ENCODE measurements at places on chromosomes 2 and 18.

GRCh38 chr2:31236433-31237205, 2.7 kb downstream of the EHD3 start:
- no peak for DNase-seq

DNA sequence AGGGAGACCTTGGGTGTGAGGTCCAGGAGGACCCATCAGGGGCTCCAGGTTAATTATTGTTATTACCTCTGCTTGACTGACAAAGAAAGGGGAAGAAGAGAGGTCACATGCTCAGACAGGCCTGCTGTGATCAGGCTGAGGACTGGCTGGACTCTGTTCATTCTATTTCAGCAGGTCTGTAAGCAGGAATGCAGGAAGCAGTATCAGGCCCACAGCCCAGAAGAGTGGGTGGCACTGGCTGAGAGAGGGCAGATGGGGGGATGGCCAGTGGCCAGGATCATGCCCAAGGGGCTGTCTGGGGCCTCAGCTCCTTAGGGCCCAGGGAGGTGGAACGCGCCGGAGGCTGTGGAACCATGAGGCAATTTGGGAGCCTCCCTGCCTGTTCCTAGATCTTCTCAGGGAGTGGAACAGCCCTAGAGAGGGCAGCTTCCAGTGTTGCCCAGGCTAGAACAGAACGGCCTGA, 43.7 kb upstream of the ZBTB7C start:
- no peak for DNase-seq

GRCh38 chr2:208311321-208311720, 45.3 kb downstream of the PIKFYVE start:
- DNase-seq: no peak

GRCh38 chr2:86251840-86252266, 52.6 kb downstream of the MRPL35 start:
- no peak for DNase-seq

DNA sequence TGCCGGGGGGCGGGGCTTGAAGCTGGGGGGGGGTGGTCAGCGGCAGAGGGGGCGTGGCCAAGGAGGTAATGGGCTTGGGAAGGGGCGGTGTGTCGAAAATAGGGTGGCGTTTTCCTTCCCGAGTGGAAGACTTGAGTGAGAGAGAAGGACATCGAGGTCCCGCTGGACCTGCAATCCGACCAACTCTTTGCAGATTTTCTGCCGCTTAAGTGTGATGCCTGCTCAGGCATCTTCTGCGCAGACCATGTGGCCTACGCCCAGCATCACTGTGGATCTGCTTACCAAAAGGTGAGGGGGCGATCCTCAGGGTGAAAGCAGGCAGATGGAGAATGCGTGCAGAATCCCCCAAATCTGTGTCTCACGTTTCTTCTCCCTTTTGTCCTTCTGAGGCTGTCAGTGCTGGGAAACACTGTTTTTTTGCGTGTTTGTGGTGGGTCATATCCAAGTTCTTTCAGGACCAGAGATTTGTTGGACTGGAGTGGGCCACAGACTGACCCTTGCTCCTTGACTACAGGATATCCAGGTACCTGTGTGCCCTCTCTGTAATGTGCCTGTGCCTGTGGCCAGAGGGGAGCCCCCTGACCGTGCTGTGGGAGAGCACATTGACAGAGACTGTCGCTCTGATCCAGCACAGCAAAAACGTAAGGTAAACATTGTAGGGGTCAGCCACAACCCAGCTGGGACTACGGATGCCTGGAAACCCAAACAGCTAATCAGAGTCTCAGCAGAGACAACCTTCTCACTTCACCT, 727 bp downstream of the ZFAND2B start:
- DNase-seq: no peak

GRCh38 chr18:46247942-46248341, 143.8 kb downstream of the HAUS1 start:
- DNase-seq: no peak

DNA sequence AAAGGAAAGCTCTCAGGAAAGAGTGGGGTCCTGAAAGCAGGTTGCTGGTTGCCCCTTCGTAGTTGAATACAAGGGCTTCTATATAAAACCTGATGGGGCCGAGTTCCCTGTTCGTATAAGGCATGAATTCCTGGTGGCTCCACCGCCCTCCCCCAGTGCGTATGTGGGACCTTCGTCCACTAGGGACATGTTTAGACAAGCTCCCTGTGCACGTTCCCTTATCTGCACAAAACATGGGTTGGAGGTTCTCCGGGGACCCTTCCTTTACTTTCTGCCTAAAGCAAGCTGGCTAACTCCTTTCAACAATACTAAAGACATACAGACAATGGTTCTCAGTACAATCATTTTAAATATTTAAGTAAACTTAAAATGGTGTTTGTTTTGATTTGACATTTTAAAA, 8.0 kb downstream of the CLUL1 start:
- no peak for DNase-seq

DNA sequence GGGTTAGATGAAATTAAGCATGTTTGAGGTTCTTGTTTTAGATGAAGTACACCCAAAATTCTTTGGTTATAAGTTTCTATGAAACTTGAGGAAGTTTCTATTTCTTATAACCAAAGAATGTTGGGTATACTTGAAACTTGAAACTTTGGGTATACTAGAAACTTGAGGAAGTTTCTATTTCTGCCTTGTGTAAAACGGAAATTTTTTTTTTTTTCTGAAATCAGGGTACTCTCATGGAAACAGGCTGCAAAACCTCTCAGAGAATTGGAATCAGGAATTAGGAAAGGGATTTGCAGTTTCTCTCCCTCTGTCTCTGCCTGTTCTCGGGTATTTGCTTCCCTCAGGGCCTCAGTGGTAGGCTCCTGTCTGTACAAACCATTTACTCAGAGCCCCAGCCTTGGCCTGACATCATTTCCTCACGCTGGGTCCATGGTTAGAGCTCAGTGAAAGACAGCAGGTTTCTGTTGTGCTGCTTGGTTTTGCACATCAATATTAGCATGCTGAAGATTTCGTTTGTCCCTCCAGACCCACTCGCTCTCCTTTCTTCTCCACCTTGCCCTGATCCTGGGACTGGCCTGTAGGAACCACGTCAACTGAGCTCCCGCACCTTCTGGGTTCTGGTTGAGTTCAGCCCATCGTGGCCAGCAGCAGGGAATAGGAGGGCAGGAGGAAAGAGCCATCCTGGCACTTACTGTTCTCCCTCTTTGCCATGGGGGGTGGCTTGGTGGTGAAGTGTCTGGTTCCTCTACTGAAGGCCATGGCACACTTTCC, 106.4 kb downstream of the POLR1A start:
- DNase-seq: no peak

- no peak for DNase-seq
These were observed 62.1 kb upstream of the XDH start for GRCh38 chr2:31476511-31477180.

DNA sequence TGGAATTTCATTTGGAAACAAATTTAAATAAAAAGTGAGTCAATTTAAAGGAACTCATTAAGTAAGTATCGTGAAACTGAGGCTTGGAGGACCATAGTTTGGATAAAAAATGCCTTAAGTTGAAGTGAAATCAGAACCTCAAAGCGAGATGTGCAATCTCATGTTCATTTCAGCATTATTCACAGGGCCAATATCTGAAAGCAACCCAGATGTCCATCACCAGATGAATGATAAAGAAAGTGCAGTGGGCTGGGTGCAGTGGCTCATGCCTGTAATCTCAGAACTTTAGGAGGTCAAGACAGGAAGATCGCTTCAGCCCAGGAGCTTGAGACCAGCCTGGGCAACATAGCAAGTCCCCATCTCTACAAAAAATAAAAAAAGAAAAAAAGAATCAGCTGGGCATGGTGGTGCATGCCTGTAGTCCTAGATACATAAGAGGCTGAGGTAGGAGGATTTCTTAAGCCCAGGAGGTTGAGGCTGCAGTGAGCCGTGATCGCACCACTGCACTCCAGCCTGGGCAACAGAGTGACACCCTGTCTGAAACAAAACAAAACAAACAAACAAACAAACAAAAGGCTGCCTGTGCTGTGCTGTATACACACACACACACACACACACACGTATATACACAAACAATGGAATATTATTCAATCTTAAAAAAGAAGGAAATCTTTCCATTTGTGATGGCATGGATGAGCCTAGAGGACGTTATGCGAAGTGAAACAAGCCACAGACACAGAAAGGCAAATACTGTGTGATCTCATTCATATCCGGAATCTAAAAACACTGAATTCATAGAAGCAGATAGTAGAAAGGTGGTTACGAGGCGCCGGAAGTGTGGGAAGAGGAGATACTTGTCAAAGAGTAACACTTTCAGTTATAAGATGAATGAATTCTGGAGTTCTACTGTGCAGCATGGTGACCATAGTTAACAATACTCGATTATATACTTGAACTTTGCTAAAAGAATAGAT, 14.5 kb downstream of the SH3RF3 start:
- no peak for DNase-seq

GRCh38 chr2:157592948-157593347, 35.7 kb downstream of the ACVR1C start:
- no peak for DNase-seq

GRCh38 chr18:73939391-73939790, 208.2 kb downstream of the FBXO15 start:
- DNase-seq: no peak

- DNase-seq: no peak
These were observed 527.6 kb upstream of the MEX3C start for GRCh38 chr18:51724790-51725721.

DNA sequence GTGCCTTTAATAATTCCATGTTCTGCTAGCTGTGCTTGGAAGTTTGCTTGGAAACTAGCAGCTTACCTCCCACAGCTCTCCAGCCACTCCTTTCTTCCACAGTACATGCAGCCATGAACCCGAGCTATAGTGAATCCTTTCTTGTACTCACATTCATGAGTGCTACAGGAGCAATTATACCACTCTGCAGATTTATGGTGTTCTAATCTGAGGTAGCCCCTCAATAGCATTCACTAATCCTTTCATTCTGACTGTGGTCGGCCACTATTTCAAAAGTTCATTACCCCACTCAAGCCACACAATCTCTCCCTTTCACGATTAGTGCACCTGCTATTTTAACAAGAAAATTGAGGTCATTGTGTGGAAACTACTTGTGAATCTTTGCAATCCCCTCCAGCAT, 53.2 kb downstream of the CSRNP3 start:
- DNase-seq: no peak

GRCh38 chr2:8676191-8676920, 5.5 kb upstream of the ID2 start:
- DNase-seq: peak; percentile 69

DNA sequence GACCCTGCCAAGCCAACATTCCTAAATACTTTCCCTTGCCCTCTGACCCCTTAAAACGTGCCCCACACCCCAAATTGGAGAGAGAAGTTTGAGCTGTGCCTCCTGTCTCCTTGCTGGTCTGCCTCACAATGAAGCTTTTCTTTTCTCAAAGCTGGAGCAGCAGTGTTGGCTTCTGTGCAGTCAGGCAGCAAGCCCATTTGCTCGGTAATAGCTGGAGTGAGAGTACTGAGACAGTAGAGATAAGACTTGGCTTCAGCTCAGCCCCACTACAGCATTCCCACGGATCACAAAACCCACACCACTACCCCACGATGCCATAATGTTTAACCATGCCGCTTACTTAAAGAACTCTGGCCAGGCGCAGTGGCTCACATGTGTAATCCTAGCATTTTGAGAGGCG, 73.0 kb downstream of the NCAPH start:
- no peak for DNase-seq
